ENCODE measurements at places on chromosomes 6 and 20.

- DNase-seq, result no peak
Measured at GRCh38 chr6:11380549-11380948, 148.1 kb upstream of the NEDD9 start.

- no peak for DNase-seq
Measured at GRCh38 chr20:20941468-20941889, 164.7 kb downstream of the LINC00237 start.

DNA sequence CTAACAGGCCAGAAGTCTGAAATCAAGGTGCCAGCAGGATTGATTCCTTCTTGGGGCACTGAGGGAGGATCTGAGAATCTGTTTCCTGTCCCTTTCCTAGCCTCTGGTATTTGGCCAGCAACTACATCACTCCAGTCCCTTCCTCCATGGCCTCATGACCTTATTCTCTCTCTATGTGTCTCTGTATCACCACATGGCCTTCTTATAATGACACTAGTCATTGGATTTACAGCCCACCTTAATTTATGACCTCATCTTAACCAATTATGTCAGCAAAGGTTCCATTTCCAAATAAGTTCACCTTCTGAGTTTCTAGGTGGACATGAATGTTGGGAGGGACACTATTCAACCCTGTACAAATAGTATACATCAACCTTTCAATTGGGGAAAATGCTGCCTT is 29.3 kb downstream of the SCML4 start:
- no peak for DNase-seq

GRCh38 chr6:15871276-15871675 is 208.4 kb upstream of the DTNBP1 start:
- DNase-seq, result no peak

- DNase-seq, result no peak
Measured at GRCh38 chr6:19835605-19836004, 1.6 kb upstream of the ID4 start.
